CD8-positive, alpha-beta memory T cell (primary cell): ENCODE measurements at places on chromosomes 16 and 17.

- no peaks in the 10 kb centered on the region for H3K27me3 ChIP-seq
- H3K4me1 ChIP-seq, result no peaks in the 10 kb centered on the region
- no peaks in the 10 kb centered on the region for H3K36me3 ChIP-seq
- no peak overlapping the region for H3K27ac ChIP-seq
- H3K4me3 ChIP-seq, result no peak overlapping the region
- no peak for DNase-seq
Observed at GRCh38 chr16:11471548-11471947, 115.2 kb downstream of the LITAF start.

- DNase-seq, result no peak
- H3K4me3 ChIP-seq, result peak overlapping the region; percentile 86
- no peaks in the 10 kb centered on the region for H3K27me3 ChIP-seq
Observed at GRCh38 chr17:75394332-75394918, 11.1 kb downstream of the GRB2 start.

GRCh38 chr16:25788637-25789036, 96.9 kb downstream of the HS3ST4 start:
- H3K27ac ChIP-seq, result no peak overlapping the region
- no peak for DNase-seq

DNA sequence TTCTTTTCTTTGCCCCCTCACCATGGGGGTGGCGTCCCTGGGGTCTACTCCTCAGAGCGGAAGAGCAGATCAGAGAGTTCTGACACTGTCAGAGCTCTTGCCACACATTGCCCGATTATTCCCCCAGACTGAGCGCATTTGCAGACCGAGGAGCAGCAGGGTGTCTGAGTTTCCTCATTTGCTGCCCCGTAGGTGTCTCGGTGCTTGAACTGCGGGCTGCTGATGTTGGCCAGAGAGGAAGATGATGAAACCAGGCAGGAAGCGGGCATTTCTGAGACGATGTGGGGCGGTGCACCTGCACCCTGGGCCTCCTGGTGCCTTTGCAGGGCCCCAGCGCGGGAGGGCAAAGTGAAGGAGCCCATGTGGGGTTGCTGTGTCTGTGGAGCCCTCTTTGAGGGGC, 55.2 kb downstream of the ARSG start:
- H3K4me1 ChIP-seq, result peaks cover 77% of the 10 kb centered on the region
- DNase-seq, result peak; percentile 34
- H3K27ac ChIP-seq, result peak overlapping the region; percentile 43
- H3K27me3 ChIP-seq, result no peaks in the 10 kb centered on the region
- H3K36me3 ChIP-seq, result no peaks in the 10 kb centered on the region

DNA sequence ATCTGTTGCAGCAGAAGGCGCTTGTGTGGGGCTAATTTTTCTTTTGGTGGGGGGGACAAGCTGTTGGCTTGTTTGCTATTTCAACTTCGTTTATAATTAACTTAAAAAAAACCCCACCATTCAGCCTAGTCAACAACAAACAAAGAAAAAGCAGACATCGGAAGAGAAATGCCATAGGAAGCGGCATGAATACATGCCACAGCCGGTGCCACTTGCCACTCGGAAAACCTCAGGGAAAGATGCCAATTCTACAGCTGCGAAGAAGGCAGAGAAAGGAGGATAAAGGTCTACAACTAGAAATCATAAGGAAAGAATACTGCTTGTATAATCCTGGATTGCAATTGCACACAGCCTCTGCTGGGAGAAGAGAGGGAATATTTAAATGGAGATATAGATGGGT, 254.4 kb upstream of the PMFBP1 start:
- no peak overlapping the region for H3K4me3 ChIP-seq
- no peak for DNase-seq
- no peaks in the 10 kb centered on the region for H3K36me3 ChIP-seq
- no peaks in the 10 kb centered on the region for H3K27me3 ChIP-seq

DNA sequence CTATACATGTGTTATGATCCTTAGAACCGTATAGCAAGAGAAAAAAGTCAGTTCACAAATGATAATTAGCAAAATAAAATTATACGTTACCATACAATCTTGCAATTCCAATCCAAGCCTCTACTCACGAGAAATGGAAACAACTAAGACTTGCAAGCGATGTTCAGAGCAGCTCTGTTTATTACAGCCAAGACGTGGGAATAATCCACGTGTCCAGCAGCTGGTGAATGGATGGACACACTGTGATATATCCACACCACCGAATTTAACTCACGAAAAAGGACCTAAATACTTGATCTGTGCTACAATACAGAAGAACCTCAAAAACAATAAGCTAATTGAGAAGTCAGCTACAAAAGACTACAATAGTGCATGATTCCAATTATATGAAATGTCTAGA, 88.1 kb downstream of the ADCY9 start:
- H3K4me3 ChIP-seq, result no peak overlapping the region
- H3K36me3 ChIP-seq, result no peaks in the 10 kb centered on the region
- H3K4me1 ChIP-seq, result no peaks in the 10 kb centered on the region
- no peak overlapping the region for H3K27ac ChIP-seq

- H3K4me3 ChIP-seq, result no peak overlapping the region
- H3K27me3 ChIP-seq, result no peaks in the 10 kb centered on the region
- no peaks in the 10 kb centered on the region for H3K36me3 ChIP-seq
- H3K27ac ChIP-seq, result no peak overlapping the region
- no peak for DNase-seq
- H3K4me1 ChIP-seq, result peaks cover 34% of the 10 kb centered on the region
Observed at GRCh38 chr17:68319410-68320162, 28.3 kb downstream of the ARSG start.

DNA sequence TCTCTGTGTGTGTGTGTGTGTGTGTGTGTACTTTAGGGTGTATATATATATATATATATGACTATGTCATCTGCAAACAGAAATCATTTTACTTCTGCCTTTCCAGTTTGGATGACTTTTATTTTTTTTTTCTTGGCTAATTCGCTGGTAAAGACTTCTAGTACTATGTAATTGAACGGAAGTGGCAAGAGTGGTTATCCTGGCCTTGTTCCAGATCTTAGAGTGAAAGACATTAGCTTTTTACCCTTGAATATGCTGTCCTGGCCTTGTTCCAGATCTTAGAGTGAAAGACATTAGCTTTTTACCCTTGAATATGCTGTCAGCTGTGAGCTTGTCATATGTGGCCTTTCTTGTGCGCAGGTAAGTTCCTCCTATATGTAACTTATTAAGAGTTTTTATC, 72.7 kb upstream of the MYOCD start:
- H3K36me3 ChIP-seq, result no peaks in the 10 kb centered on the region
- DNase-seq, result no peak
- H3K4me3 ChIP-seq, result no peak overlapping the region
- no peaks in the 10 kb centered on the region for H3K4me1 ChIP-seq

GRCh38 chr16:86761111-86762031, 183.0 kb downstream of the FOXL1 start:
- H3K4me3 ChIP-seq, result no peak overlapping the region
- H3K4me1 ChIP-seq, result no peaks in the 10 kb centered on the region

- no peaks in the 10 kb centered on the region for H3K36me3 ChIP-seq
- peak within 1 kb of the TSS; percentile 82 for H3K27ac ChIP-seq
- no peaks in the 10 kb centered on the region for H3K27me3 ChIP-seq
- H3K4me3 ChIP-seq, result peak within 1 kb of the TSS; percentile 91
Observed at GRCh38 chr17:59154721-59155438, at the start of gene SKA2. Gene SKA2, minus strand, starts transcription at chr17:59155186. Its CDS starts 23 bp downstream, at chr17:59155163.

GRCh38 chr16:35562919-35563318, 2103.5 kb downstream of the TP53TG3F start:
- H3K36me3 ChIP-seq, result no peaks in the 10 kb centered on the region
- H3K27ac ChIP-seq, result no peak overlapping the region
- no peak for DNase-seq
- H3K27me3 ChIP-seq, result no peaks in the 10 kb centered on the region
- no peaks in the 10 kb centered on the region for H3K4me1 ChIP-seq
- no peak overlapping the region for H3K4me3 ChIP-seq

DNA sequence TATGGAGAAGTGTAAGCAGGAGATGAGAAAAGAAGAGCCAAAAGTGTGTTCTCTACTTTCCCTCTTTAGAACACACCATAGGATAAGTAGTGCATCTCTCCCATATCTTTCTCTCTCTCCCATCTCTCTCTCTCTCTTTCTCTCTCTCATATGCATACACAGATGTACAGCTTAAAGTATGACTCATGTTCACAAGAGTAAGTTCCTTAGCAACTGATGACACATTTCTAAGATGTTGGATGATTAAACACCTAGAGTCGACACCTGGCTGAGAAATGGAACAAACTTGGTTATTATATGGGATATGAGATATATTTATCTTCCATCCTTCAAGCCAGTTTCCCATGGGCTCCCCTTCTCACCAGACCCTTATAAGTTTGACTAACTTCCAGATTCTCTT, 113.5 kb downstream of the TMEM132E start:
- DNase-seq, result no peak
- no peak overlapping the region for H3K4me3 ChIP-seq
- no peaks in the 10 kb centered on the region for H3K36me3 ChIP-seq
- H3K4me1 ChIP-seq, result no peaks in the 10 kb centered on the region

GRCh38 chr17:80737106-80738019, 192.7 kb downstream of the RPTOR start:
- no peak overlapping the region for H3K4me3 ChIP-seq
- DNase-seq, result no peak
- peaks cover 29% of the 10 kb centered on the region for H3K4me1 ChIP-seq
- H3K27me3 ChIP-seq, result no peaks in the 10 kb centered on the region

GRCh38 chr16:3810198-3810664, 70.3 kb downstream of the CREBBP start:
- no peaks in the 10 kb centered on the region for H3K36me3 ChIP-seq
- H3K27ac ChIP-seq, result no peak overlapping the region
- no peaks in the 10 kb centered on the region for H3K27me3 ChIP-seq
- no peak overlapping the region for H3K4me3 ChIP-seq
